Psoas muscle (tissue), 8 donors: ENCODE measurements at places on chromosomes 5 and 9. TPM values are rescaled to one million over a fixed set of nuclear protein-coding genes. Genes with fewer than 3 reads are reported as not detected.

The ANKRD31 gene
- total RNA-seq: not detected

- H3K27ac ChIP-seq: no peak overlapping the region
- no peaks in the 10 kb centered on the region for H3K4me1 ChIP-seq
- peaks cover 89% of the 10 kb centered on the region for H3K36me3 ChIP-seq
- no peak for DNase-seq
- H3K27me3 ChIP-seq: no peaks in the 10 kb centered on the region
Observed at GRCh38 chr9:32487981-32488380, 38.0 kb downstream of the RIGI start.

DNA sequence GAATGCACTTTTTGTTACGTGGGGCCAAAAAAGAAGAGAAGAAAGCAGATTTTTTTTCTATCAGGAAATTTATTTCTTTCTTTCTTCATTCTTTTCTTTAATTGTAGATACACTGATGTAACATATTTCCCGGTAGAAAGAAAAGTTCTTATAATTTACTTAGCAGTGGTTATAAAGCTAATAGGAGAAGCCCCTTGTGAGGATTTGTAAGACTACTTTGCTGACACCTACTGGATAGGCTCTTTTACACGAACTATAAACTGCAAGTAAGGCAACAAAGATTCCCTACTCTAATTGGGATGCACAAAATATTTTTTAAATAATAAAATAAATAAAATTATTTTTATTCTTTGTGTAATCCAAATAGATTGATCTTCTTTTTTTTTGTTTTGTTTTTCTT, 284.4 kb downstream of the DNAH5 start:
- H3K27ac ChIP-seq: no peak overlapping the region
- no peaks in the 10 kb centered on the region for H3K27me3 ChIP-seq
- DNase-seq: no peak

GRCh38 chr5:132428484-132429462, 59.3 kb downstream of the SLC22A5 start:
- no peaks in the 10 kb centered on the region for H3K36me3 ChIP-seq
- H3K27ac ChIP-seq: peak overlapping the region; percentile 82
- DNase-seq: no peak
- peaks cover 77% of the 10 kb centered on the region for H3K4me1 ChIP-seq

- H3K36me3 ChIP-seq: no peaks in the 10 kb centered on the region
- no peaks in the 10 kb centered on the region for H3K4me1 ChIP-seq
- no peak for DNase-seq
- no peaks in the 10 kb centered on the region for H3K27me3 ChIP-seq
Observed at GRCh38 chr9:102178811-102179210, 440.4 kb upstream of the GRIN3A start.

GRCh38 chr5:172583931-172584511, 57.0 kb upstream of the NEURL1B start:
- H3K27me3 ChIP-seq: peaks cover 9% of the 10 kb centered on the region
- H3K4me3 ChIP-seq: no peak overlapping the region
- DNase-seq: peak; percentile 85
- H3K36me3 ChIP-seq: no peaks in the 10 kb centered on the region
- peak overlapping the region; percentile 75 for H3K27ac ChIP-seq

DNA sequence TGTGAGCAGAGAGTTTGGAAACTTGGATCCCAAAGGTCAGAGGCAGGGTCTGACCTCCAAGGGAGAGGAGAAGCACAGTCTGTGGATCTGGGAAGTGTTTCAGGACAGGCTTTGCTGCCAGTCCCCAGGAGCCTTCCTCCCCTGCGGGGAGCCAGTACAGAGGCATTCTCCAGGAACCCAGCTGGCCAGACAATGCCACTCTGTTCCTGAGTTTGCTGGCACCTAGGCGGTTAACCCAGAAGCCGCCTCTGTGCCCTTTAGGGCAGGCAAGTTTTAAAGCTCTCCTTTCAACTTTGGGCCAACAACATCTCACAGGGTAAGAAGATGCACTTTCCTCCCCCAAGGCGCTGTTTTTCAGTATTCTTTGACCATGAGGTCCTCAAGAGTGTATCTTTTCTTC, 37.0 kb upstream of the FGF1 start:
- DNase-seq: no peak
- H3K4me1 ChIP-seq: peaks cover 13% of the 10 kb centered on the region
- H3K27ac ChIP-seq: no peak overlapping the region

- no peaks in the 10 kb centered on the region for H3K4me1 ChIP-seq
- H3K36me3 ChIP-seq: no peaks in the 10 kb centered on the region
- H3K4me3 ChIP-seq: no peak overlapping the region
- H3K27me3 ChIP-seq: no peaks in the 10 kb centered on the region
- H3K27ac ChIP-seq: no peak overlapping the region
Observed at GRCh38 chr5:62985749-62986148, 407.1 kb downstream of the LRRC70 start.

The IFNA2 gene
- total RNA-seq: not detected

The F2RL2 gene
- not detected for total RNA-seq

DNA sequence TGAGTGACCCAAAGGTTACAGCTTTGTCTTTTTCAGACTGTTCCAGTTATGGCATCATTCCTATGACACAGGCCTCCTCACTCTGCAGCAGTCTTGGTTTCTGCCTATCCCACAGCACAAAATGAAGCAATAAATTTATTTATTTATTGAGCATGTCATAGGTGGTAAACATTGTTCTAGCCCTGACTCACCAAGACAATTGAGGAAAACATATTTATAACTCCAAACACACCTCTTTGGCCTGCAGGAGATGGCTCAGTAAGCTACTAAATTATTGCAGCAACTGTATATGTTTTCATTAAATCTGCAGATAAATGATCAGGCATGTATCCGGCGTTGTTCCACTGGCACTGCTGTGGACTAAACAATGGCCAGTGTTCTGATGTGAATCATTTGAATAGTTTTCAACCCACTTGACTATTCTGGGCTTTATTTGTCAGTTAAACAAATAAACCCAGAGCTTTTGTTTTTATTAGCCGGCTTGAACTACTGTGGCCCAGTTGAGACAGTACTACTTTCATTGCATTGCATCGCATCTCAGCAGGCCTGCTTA, 83.2 kb downstream of the FOXD1 start:
- H3K27ac ChIP-seq: no peak overlapping the region
- H3K4me1 ChIP-seq: no peaks in the 10 kb centered on the region
- peaks cover 2% of the 10 kb centered on the region for H3K27me3 ChIP-seq
- no peaks in the 10 kb centered on the region for H3K36me3 ChIP-seq

GRCh38 chr9:20553558-20554149, 68.6 kb downstream of the MLLT3 start:
- H3K27me3 ChIP-seq: no peaks in the 10 kb centered on the region
- H3K27ac ChIP-seq: no peak overlapping the region
- H3K4me1 ChIP-seq: peaks cover 8% of the 10 kb centered on the region
- DNase-seq: no peak
- H3K36me3 ChIP-seq: no peaks in the 10 kb centered on the region
- H3K4me3 ChIP-seq: no peak overlapping the region

DNA sequence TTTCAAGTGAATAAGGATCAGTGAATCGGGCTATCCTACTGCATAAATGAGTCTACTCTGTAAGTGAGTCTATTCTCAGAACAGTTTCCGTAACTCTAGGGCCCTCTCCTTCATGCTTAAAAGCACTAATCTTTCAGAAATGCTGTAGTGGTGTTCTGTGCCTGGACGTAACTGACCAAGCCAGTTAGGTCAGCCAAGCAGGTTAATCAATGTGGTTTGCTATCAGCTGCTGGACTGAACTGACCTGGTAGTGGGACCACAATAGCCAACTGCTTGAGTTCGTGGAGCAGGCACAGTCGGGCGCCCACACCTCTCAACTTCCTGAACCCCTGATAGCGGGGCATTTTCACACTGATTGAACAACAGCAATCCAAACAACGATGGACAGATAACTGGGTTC, 6.8 kb downstream of the SLC1A3 start:
- no peaks in the 10 kb centered on the region for H3K27me3 ChIP-seq
- H3K27ac ChIP-seq: no peak overlapping the region
- no peak overlapping the region for H3K4me3 ChIP-seq
- DNase-seq: no peak

GRCh38 chr9:133874060-133874657, 118.0 kb downstream of the VAV2 start:
- no peaks in the 10 kb centered on the region for H3K36me3 ChIP-seq
- DNase-seq: no peak
- H3K4me3 ChIP-seq: no peak overlapping the region

The IFNB1 gene
- not detected for total RNA-seq

DNA sequence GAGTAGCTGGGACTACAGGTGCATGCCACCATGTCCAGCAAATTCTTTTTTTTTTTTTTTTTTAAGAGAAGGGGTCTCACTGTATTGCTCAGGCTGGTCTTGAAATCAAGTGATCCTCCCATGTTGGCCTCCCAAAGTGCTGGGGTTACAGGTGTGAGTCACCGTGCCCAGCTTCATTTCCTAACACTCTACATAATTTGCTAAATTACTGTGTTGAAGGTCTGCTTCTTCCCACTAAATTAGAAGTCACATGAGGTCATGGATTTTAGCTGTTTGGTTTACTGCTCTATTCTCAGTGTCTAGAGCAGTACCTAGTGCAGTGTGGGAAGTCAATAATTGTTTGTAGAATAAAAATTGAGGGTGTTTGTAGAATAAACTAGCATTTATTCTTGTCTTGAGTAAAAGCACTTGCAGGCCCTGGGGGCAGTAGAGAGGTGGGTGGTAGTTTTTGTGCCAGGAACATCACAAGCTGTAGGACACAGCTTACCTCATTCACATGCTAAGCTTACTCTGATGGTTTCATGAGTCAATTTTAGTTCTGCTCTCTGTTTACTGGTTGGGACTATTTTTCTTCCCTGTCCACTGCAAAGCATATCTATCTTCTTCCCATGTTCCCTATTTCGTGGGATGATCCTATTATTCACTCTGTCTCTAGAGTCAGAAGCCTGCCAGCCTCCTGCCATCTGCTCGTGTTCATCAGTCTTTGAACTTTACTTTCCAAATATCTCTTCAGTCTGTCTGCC, 7.0 kb downstream of the TEX48 start:
- no peaks in the 10 kb centered on the region for H3K27me3 ChIP-seq
- H3K4me1 ChIP-seq: no peaks in the 10 kb centered on the region
- H3K36me3 ChIP-seq: no peaks in the 10 kb centered on the region
- DNase-seq: no peak
